ENCODE measurements at places on chromosomes 5 and 9. TPM values are rescaled to one million over a fixed set of nuclear protein-coding genes. Genes with fewer than 3 reads are reported as not detected.

DNA sequence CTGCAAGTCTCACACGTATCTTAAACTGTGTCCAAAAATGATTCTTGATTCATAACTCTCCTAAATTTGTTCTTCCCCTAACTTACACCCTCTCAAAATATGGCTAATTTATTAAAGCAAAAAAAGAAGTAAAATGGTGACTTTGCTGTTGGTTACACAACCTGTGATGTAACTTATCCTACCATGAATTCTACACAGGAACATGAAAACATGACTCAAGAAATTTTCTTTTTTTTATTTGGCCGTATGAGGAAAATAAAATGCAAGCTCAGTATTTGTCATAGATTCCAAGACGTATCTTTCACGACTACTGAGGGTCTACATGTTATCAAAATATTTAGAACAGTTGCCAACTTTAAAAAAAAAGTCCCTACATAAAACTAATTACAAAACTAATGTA lies 9.2 kb downstream of the LIFR start:
- DNase-seq = no peak
- H3K27me3 ChIP-seq = peaks cover 9% of the 10 kb centered on the region
- H3K27ac ChIP-seq = no peak overlapping the region
- H3K4me1 ChIP-seq = no peaks in the 10 kb centered on the region

DNA sequence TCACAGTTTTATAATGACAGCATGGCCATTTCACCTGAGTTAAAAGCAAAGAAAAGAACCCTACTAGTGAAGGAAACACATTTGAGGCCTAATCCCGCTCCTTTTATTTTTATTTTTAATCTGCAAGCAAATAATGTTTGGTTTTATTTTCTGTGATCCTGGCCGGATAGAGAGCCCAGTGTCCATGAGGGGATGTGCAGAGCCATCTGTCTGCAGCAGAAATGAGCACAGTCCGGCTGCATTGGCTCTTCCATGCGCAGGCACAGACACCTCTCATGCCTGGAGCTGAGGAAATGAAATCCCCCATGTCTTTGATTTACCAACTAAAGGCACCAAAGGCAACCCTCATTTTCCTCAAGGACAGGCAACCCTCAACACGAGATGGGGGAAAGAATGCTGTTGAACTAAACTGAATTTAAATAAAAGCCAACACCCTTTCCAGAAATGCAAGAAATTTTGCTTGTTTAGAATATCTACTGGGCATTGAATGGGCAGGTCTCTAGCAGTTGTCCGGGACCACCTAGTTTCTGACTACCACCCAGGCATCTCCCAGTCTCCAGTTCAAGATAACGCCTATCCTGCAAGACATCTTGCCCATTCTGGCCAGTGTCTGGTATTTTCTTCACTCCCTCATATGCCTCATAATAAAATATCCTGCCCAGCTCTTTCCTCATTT lies 47.9 kb upstream of the SEMA6A start:
- H3K27me3 ChIP-seq = no peaks in the 10 kb centered on the region
- H3K27ac ChIP-seq = no peak overlapping the region
- no peak overlapping the region for H3K4me3 ChIP-seq
- H3K36me3 ChIP-seq = no peaks in the 10 kb centered on the region

- H3K4me3 ChIP-seq = peak overlapping the region; percentile 88
- no peak for DNase-seq
- H3K27me3 ChIP-seq = no peaks in the 10 kb centered on the region
- peaks cover 5% of the 10 kb centered on the region for H3K36me3 ChIP-seq
Measured at GRCh38 chr5:180801596-180802324, 846 bp downstream of the MGAT1 start.

GRCh38 chr5:59703789-59704188 lies 189.7 kb downstream of the PDE4D start:
- H3K4me3 ChIP-seq = no peak overlapping the region
- H3K27ac ChIP-seq = no peak overlapping the region
- no peaks in the 10 kb centered on the region for H3K36me3 ChIP-seq
- H3K4me1 ChIP-seq = no peaks in the 10 kb centered on the region
- DNase-seq = no peak

The GRIN1 gene
- not detected for total RNA-seq

- no peaks in the 10 kb centered on the region for H3K27me3 ChIP-seq
- no peaks in the 10 kb centered on the region for H3K4me1 ChIP-seq
- no peaks in the 10 kb centered on the region for H3K36me3 ChIP-seq
- H3K4me3 ChIP-seq = no peak overlapping the region
- H3K27ac ChIP-seq = no peak overlapping the region
- no peak for DNase-seq
Measured at GRCh38 chr9:82679472-82679871, 383.5 kb downstream of the RASEF start.

DNA sequence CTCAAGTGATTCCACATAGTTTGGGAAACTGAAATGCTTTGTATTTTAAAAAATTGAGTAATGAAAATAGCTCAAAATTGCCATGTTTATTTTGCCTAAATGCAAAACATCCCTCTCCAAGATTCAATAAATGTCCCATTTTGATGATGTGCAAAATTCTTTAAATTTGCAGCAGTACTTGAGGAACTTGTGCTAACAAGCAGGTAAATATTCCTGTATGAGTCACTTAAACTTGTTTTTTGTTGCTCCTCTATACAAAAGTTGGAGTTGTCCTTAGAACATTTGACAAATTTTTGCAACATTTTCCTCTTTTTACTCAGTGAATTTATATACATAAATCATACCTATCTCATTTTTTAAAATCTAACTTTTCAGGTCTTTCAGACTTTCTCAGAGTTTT lies 280.2 kb downstream of the CDH12 start:
- DNase-seq = no peak
- H3K36me3 ChIP-seq = no peaks in the 10 kb centered on the region
- H3K27ac ChIP-seq = no peak overlapping the region
- no peak overlapping the region for H3K4me3 ChIP-seq

GRCh38 chr5:135188233-135188914 lies 154.3 kb upstream of the PITX1 start:
- no peak for DNase-seq
- H3K4me3 ChIP-seq = no peak overlapping the region
- no peaks in the 10 kb centered on the region for H3K36me3 ChIP-seq
- H3K27me3 ChIP-seq = peaks cover 11% of the 10 kb centered on the region

GRCh38 chr5:151014680-151015343 lies 5.6 kb upstream of the GPX3 start:
- H3K36me3 ChIP-seq = no peaks in the 10 kb centered on the region
- no peak overlapping the region for H3K4me3 ChIP-seq
- DNase-seq = no peak
- H3K4me1 ChIP-seq = no peaks in the 10 kb centered on the region

DNA sequence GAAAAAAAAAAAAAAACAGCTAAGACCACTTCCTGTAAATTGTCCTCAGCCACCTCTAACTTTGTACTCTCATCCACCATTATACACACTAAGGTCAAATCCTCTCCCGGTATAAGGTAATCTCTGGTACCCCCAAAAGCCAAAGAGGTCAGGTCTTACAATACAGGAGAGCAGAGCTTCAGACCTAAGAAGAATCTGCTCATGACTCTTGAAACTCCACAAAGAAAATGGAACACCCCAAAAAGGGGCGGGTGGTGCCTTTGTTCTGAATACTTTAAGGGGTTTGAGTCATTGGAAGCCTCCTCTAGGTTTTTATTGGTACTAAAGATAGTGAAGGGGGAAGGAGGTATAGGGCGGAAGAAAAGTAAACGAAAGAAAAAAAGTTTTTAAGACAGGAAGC lies 69.8 kb downstream of the COL15A1 start:
- H3K27me3 ChIP-seq = no peaks in the 10 kb centered on the region
- H3K27ac ChIP-seq = peak overlapping the region; percentile 79
- H3K4me1 ChIP-seq = peaks cover 7% of the 10 kb centered on the region
- H3K36me3 ChIP-seq = no peaks in the 10 kb centered on the region

GRCh38 chr5:107997338-107997980 lies 326.7 kb upstream of the EFNA5 start:
- H3K36me3 ChIP-seq = no peaks in the 10 kb centered on the region
- no peaks in the 10 kb centered on the region for H3K27me3 ChIP-seq
- no peak overlapping the region for H3K4me3 ChIP-seq

The OXCT1 gene
- total RNA-seq = 17.1 TPM

GRCh38 chr9:4959031-4959430 lies 26.0 kb upstream of the JAK2 start:
- H3K36me3 ChIP-seq = no peaks in the 10 kb centered on the region
- H3K27me3 ChIP-seq = no peaks in the 10 kb centered on the region
- H3K27ac ChIP-seq = no peak overlapping the region
- no peak for DNase-seq
- no peak overlapping the region for H3K4me3 ChIP-seq
- H3K4me1 ChIP-seq = no peaks in the 10 kb centered on the region

DNA sequence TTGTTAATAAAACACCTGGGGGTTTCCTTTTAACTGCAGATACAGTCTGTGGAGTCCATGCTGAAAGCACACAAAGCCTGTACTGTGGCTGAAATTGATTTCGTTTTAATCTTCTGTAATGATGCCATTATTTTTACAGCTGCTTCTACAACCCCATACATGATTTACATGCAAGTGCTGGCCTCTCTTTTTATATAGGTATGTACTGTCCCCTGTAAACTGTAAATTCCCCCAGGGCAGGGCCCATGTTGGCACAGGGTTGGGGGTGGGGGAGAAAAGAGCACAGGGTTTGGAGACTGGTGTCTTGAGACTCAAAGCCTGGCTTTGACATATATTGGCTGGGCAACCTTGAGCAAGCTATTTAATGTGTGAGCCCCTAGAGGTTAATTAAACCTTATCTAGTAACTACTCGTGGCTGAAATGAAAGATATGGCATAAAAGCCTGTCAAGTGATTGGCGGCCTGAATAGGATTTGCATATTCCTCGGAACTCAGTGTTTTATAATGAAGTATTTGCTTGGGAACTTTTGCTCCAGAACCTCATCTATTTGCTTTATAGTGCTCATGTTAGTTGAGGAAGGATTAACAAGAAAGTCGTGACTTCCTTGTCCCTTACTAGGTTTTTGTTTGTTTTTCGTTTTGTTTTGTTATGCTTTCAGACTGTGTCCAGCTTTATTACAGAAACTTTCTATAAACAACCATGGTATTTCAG lies 34.0 kb downstream of the KLF4 start:
- H3K4me3 ChIP-seq = no peak overlapping the region
- H3K36me3 ChIP-seq = no peaks in the 10 kb centered on the region
- H3K4me1 ChIP-seq = no peaks in the 10 kb centered on the region
- H3K27me3 ChIP-seq = no peaks in the 10 kb centered on the region
- DNase-seq = no peak

The SLC6A7 gene
- total RNA-seq = not detected

The RETREG1 gene
- total RNA-seq = 4.5 TPM

The PCDHGC4 gene
- 0.45 TPM for total RNA-seq

The IL9 gene
- total RNA-seq = not detected

The SLC4A9 gene
- not detected for total RNA-seq

DNA sequence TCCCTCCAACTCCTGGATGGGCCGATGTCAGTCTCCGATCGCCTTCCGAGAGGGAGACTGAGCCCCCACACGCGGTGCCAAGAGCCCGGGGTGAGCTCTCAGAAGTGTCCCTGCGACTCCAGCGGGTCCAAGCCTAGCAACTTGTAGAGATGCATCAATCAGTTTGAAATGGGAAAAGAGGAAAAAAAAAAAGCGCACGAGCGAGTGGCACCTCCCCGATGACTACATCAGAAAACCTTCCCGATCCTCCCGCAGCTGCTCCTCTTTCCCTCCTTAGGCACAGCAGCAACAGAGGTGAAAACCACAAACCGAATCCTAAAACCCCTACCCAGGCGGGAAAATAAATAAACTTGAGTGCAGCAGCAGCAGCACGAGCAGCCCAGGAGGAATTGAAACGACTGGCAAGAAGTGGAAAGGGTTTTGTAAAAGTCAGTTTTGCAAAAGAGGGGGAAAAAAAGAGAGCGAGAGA lies 1.0 kb upstream of the EFNA5 start:
- H3K4me1 ChIP-seq = peaks cover 46% of the 10 kb centered on the region
- no peak for DNase-seq
- no peak overlapping the region for H3K27ac ChIP-seq
- H3K36me3 ChIP-seq = no peaks in the 10 kb centered on the region

- H3K4me1 ChIP-seq = peaks cover 42% of the 10 kb centered on the region
- H3K36me3 ChIP-seq = no peaks in the 10 kb centered on the region
- no peaks in the 10 kb centered on the region for H3K27me3 ChIP-seq
- H3K27ac ChIP-seq = no peak overlapping the region
Measured at GRCh38 chr5:10707198-10708142, 53.6 kb downstream of the DAP start.

The PPP3R2 gene
- total RNA-seq = not detected

The YIPF5 gene
- total RNA-seq = 26.0 TPM

The TMC1 gene
- not detected for total RNA-seq

The FGD3 gene
- 133 TPM for total RNA-seq

DNA sequence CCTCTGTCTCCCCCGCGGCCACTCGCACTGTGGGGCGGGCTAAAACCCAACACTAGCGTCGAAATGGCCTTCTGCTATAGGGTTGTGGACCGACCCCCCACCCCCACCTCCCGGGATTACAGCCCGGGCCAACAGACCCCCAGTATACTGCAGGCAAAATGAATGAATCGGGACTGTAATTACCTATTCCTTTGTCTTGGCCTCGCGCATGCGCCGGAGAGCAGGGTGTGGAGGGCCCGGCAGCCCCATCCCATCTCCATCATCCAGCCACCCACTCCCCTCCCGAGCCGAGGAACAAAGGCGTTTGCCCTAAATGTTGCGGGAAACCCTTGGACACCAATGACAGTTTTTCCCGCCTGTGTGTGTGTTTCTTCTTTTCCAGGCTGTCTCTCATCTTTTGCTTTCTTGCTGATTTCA lies 1.6 kb downstream of the BASP1 start:
- H3K27me3 ChIP-seq = no peaks in the 10 kb centered on the region
- no peak overlapping the region for H3K27ac ChIP-seq
- no peaks in the 10 kb centered on the region for H3K36me3 ChIP-seq
- H3K4me1 ChIP-seq = peaks cover 23% of the 10 kb centered on the region

Data from natural killer cell (primary cell).